GM23248 (cell line): ENCODE measurements at places on chromosomes 2 and 18. TPM values are rescaled to one million over a fixed set of nuclear protein-coding genes. Genes with fewer than 3 reads are reported as not detected.

- H3K4me1 ChIP-seq: peaks cover 18% of the 10 kb centered on the region
- no peak overlapping the region for H3K27ac ChIP-seq
- no peaks in the 10 kb centered on the region for H3K27me3 ChIP-seq
- no peak for DNase-seq
Observed at GRCh38 chr18:79571211-79572092, 108.2 kb upstream of the CTDP1 start.

GRCh38 chr18:26869640-26870039, 4.1 kb upstream of the AQP4 start:
- no peak overlapping the region for H3K27ac ChIP-seq
- H3K36me3 ChIP-seq: no peaks in the 10 kb centered on the region
- no peaks in the 10 kb centered on the region for H3K27me3 ChIP-seq
- no peaks in the 10 kb centered on the region for H3K4me1 ChIP-seq
- no peak for DNase-seq

The SLC14A1 gene
- total RNA-seq: 0.54 and 2.0 TPM in 2 replicates

- peak; percentile 44 for DNase-seq
- H3K27me3 ChIP-seq: no peaks in the 10 kb centered on the region
- peaks cover 9% of the 10 kb centered on the region; the same call in 1 of the 2 replicates for H3K4me1 ChIP-seq
- H3K36me3 ChIP-seq: no peaks in the 10 kb centered on the region
Observed at GRCh38 chr2:230905448-230906421, 19.3 kb downstream of the GPR55 start.

The SIX2 gene
- 0.63 TPM in 1 of 2 replicates, not detected in the other for total RNA-seq
